Hematopoietic multipotent progenitor cell treated with erythropoietin and hydrocortisone succinate and interleukin-3 and kit ligand, for 15 days (in vitro differentiated cells): ENCODE measurements at places on chromosomes 5 and 9.

DNA sequence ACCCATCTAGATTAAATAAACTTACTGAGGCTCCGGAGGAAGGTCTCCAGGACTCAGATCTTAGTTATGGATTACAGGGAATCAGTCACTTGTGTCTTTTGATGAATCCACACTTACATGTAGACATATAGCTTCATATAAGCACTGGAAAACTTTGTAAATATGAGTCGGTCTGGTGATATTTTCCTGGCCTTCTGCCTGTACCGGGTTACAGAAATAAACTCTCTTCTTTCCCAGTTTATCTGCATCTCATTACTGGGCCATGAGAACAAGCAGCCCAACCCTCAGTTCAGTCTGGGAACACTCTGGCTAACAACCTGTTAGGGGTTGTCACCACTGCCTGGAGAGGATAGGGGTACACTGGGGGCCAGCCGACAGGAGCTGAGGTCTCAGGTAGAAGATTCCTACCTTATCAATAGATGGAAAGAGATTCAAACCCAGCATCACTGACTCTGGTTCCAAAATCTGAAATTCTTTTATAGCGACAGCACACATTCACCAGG, 59.1 kb downstream of the THBS4 start:
- no peak for DNase-seq

DNA sequence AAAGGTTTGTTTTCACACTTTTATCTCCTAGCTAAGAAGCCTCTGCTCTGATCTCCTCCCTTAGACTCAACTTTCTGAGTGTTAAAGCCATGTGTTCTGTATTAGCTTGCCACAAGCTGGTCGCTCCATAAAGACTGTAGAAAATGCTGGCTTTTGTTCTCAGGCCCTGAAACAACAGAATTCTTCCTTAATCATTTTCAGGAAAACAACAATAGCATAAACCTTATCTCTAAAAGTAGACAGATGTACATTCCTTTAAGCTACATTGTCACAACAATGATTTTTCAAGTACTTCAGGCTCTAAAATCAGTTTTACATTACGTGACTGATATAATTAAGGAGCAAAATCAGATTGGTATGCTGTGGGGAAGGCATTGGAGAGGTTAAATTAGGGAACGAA, 41.9 kb downstream of the VCAN start:
- no peak for DNase-seq

- peak; percentile 21 for DNase-seq
These were observed 9.6 kb downstream of the SEC61B start for GRCh38 chr9:99231711-99232110.

- DNase-seq, result no peak
These were observed 1578.2 kb upstream of the WWC1 start for GRCh38 chr5:166713295-166713694.

DNA sequence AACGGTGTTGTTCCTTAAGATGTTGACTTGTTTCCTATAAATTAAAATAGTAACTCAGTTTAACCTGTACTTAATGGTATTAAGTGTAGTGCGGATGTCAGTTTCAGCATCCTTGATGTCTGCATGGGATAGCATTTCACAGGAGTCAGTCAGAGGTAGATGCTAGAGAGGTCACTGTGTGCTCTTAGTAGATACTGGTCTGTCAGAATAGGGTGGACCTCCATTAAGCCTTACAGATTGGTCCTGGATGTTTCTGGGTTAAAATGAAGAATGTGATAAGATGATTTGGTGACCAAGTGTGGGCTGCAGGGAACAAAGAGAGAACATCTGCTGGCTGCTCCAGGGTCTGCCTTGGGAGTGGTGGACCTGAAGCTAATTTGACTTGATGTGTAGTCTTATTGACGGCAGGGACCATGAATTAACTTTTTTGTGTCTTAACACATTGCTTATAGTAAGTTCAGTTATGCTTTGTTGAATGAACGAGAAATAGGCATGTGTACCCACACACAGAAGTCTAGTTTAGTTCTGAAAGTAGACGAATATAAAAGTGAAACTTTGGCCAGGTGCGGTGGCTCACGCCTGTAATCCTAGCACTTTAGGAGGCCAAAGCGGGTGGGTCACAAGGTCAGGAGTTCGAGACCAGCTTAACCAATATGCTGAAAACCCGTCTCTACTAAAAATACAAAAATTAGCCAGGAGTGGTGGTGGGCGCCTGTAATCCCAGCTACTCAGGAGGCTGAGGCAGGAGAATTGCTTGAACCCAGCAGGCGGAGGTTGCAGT, 12.5 kb downstream of the RAB24 start:
- no peak for DNase-seq

DNA sequence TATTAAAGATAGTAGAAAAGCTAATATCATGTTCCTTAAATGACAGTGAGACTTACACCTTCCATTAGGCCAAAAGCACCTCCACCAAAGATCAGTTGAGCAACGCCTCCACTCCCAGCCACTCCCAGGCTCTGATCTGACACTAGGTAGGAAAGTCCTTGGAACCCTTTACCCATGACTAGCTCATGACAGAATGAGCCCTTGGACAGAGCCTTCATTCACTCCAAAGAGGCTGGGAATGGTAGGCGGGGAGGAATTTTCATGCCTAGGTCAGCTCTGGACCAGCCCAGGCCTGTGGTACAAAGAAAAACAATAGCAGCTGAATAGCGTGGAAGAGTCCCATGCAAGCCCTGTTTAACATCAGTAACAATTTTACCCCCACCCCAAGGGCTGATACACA, 493.7 kb downstream of the NR2F1-AS1 start:
- DNase-seq, result no peak

GRCh38 chr9:92764381-92764987, at the start of gene BICD2:
Gene BICD2 (minus strand): TSS chr9:92764833. CDS start chr9:92764744, 89 bp downstream.
- DNase-seq, result peak; percentile 93

- no peak for DNase-seq
These were observed 17.6 kb downstream of the PSAT1 start for GRCh38 chr9:78314550-78314949.

GRCh38 chr5:15483351-15484097, 16.5 kb upstream of the FBXL7 start:
- no peak for DNase-seq

DNA sequence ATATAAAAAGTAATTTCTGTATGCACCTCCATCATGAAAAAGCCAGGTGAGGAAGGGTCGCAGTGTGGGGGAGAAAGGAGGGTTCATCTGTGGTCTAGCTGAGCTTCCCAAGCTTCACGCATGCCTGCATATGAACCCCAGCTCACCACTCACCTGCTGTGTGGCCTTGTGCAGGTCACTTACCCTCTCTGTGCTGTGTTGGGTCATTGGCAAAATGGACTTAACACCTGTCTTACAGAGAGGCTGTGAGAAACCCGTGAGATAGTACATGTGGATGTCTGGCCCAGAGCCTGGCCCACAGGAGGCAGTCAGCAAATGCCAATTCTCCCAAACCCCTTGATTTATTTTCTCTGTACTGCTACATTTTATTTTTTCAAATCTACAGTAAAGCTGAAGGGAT, 88.9 kb downstream of the GABBR2 start:
- DNase-seq, result no peak

DNA sequence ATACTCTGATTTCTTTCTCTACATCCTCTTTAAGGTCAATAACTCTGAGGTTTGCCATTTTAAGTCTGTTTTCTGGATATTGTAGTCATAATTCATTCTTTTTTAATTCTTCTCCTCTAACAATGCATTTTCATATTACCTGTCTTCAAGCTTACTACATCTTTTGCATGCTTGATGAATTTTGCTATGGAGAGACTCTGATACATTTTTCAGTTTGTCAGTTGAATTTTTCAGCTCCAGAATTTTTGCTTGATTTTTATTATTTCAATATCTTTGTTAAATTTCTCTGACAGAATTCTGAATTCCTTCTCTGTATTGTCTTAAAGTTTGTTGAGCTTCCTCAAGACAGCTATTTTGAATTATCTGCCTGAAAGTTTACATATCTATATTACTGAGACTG, 159.8 kb upstream of the ST8SIA4 start:
- DNase-seq, result no peak

DNA sequence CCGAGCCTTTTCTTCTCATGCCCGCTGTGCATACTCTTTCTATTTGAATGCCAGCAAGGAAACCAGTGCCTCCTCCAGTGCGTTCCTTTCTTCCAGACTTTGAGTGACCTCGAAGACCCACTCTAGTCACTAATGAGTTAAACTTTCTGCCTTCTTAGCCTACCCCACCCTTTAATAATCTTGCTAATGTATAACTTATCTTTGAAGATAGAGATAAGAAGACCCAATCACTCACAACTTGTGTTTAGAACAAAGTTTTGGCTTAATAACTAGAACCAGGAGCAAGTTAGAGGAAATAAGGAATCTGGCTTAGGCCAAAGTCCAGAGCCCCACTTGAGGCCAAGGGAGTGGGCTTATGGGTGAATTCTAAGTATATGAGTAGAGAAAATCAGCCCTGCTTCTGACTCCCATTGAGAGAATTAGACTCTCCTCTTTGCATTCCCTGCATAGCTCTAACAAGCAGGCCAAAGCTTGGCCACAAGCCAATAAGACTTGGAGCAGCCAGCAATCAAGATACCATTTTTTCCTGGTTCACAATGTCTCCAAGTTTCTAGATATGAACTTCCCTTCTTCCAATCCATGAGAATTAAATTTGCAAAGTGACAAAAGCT, 181.5 kb upstream of the PIK3R1 start:
- no peak for DNase-seq

DNA sequence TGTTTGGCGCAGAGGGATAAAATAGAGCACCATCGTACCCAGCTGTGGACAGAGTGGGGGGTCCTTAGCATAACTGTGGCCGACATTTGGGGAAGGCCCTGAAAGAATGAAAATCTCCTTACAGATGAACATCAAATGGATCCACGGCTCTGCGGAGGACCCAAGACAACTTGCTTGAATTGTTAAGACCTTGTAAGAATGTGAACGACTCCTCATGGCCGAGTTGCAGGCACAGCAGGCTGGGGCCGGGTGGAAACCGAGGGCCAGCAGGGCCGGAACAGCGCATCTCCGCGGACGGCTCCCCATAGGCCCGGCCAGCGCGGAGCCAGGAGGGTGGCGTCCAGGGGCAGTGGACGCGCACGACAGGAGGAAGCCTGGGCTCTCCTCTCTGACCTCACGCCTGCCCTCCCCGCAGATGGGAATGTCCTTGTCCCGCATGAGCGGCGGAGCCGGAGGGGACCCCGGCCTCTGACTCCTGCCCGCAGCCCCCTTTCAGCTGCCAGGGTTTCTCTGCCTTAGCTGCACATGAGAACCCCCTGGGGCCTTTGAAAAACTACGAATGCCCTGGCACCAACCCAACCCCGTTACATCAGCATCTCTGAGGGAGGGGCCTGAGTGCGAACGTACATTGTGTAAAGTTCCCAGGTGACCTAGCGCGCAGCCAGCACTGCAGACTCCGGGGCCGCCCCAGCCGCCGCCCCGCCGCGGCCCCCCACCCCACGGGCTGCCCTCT, 36.2 kb upstream of the PTCH1 start:
- no peak for DNase-seq

GRCh38 chr5:78698191-78698791, 49.7 kb upstream of the LHFPL2 start:
- DNase-seq, result no peak

GRCh38 chr9:128416014-128416413, 4.6 kb upstream of the CERCAM start:
- no peak for DNase-seq

DNA sequence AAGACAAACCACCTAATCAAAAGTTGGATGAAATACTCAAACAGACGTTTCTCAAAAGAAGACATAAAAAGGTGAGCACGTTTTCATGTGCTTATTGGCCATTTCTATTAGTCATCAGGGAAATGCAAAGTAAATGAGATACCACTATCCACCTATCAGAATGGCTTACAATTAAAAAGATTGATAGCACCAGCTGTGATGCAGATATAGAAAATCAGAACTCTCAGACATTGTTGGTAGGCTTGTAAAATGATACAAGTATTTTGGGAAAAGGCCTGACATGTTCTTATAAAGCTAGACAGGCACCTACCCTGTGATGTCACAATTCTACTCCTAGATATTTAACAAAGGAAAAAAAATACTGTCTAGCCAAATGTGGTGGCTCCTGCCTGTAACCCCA, 44.0 kb upstream of the SLC30A5 start:
- no peak for DNase-seq

- DNase-seq, result no peak
These were observed 37.4 kb upstream of the GRAMD2B start for GRCh38 chr5:126385524-126386502.

GRCh38 chr9:121839726-121840500, 188.5 kb downstream of the DAB2IP start:
- DNase-seq, result no peak

- DNase-seq, result no peak
These were observed 148.5 kb upstream of the RPS23 start for GRCh38 chr5:82426464-82427154.

DNA sequence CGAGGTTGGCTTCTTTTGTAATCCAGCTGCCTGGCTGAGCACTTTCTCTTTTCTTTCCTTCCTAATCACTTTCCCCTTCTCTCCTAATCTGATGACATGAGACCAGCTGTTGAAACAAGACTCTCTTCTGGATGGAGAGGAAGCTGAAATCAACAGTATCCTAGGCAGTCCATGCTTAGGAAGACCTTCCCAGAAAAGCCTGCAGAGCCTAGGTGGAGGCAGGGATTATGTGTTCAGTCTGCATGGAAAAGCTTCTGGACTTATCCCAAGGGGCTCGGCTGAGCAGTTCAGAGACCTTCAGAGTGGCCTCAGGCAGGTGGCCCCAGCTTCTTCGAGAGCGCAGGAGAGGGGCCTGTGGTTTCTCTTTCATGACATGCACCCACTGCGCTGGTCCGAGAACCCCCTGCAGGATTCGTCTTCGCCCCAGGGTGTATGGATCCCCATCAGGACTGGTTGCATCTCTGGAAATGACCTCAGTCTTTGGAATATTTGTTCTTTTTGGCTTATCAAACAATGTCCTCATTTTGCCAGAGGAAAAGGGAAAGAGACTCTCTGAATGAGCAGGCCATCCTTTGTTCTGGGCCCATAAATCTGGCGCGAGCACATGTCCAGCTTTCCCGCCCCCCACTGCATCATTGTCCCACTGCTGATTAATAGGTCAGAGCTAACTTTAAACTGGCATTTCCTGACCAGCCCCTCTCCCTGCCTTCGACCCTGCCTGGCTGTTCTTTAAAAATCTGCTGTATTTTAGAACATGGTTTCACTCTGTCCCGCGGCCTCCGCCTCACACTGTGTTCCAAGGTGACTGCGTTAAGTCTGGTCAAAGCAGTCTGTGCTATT, 177.9 kb upstream of the KLF4 start:
- DNase-seq, result no peak

GRCh38 chr5:90696153-90696552, 137.6 kb downstream of the ADGRV1 start:
- DNase-seq, result no peak

GRCh38 chr5:124544366-124545055, 201.9 kb downstream of the ZNF608 start:
- DNase-seq, result no peak

DNA sequence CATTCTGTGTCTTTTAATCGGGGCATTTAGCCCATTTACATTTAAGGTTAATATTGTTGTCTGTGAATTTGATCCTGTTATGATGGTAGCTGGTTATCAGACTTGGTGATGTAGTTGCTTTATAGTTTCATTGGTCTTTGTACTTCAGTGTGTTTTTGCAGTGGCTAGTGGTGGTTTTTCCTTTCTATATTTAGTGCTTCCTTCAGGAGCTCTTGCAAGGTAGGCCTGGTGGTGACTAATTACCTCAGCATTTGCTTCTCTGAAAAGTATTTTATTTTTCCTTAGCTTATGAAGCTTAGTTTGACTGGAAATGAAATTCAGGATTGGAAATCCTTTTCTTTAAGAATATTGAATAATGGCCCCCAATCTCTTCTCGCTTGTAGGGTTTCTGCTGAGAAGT, 156.9 kb downstream of the CNTLN start:
- DNase-seq, result no peak
